ENCODE measurements at places on chromosomes 6 and 20. TPM values are rescaled to one million over a fixed set of nuclear protein-coding genes. Genes with fewer than 3 reads are reported as not detected.

GRCh38 chr6:111844921-111845320 lies 28.3 kb downstream of the FYN start:
- DNase-seq, result no peak

DNA sequence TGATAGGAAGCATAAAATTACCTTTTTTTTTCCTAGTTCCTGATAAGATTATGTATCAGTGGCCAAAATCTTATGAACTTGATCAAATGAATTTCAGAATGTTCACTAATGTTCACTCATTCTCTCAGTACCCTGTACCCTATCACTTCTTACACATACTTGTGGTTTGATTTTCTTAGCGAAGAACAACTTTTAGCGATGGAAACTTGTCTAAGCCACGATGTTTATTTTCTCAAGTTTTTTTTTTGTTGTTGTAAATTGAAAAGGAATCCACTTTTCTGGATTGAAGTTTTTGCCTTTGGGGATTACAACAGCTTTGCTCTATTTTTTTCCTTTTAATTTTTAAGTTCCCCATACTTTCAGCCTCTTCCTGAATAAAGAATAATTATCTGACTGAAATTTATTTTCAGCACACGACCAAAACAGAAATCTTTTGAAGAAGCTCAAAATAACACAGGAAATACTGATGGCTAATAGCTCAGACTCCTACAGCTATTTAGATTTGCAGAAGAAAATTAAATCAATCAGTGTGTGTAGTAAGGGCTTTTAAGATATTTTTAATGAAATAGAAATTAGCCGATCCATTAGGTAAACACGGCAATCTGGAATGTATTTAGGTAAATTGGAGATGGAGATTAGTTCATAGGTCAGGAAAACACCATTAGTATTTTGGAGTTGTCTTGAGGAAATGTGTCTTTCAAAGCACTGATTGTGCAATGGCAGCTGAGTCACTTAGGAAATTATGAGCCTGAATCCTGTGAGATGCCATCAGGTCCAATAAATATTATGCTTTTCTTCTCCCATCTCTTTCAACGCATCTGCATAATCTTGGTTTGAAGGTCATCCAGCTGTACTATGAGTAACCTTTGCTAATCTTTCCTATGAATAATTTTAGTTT lies 217.5 kb downstream of the GJA1 start:
- peak; percentile 34 for DNase-seq

The DSP gene
- polyA plus RNA-seq, result 78.1 TPM

GRCh38 chr6:85983032-85983659 lies 340.5 kb upstream of the SYNCRIP start:
- no peak for DNase-seq

DNA sequence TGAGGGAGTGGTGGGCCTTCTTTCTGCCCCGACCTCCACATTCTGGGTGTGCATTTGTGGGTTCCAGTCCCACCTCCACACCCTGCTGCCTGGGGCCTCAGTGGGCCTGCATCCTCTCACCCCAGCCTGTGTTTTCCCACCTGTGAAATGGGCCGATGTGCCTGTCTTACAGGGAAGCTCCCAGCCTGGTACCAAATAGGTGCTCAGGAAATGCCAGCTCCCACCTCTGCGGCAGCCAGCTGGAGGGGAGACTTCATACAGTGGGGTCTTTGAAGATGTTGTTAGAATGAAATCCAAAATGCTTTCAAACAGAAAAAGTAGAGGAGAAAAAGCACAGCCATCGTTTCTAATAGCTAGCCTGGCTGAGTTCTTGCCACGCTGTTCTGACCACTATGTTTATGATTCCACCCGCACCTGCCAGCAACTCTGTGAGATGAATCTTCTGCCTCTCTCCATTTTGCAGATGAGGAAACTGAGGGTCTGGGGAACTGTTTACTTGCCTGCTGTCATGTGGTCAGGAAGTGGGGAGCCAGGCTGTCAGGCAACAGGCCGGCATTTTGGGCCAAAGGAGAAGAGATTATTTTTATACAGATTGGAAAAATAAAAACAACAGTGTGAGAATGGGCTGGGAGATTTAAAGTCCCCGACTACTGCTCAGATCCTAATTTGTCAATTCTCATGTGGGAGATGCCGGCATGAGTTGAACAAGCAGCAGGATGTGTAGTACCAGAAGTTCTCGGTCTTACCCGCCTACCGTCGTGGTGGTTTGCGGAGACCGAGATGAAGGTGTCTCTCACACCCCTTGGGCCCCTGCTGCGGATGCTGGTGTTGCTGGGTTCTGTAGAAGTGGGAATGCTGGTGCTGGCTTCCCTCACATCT lies 4.6 kb downstream of the TMEM181 start:
- no peak for DNase-seq

The C6orf15 gene
- not detected for polyA plus RNA-seq

DNA sequence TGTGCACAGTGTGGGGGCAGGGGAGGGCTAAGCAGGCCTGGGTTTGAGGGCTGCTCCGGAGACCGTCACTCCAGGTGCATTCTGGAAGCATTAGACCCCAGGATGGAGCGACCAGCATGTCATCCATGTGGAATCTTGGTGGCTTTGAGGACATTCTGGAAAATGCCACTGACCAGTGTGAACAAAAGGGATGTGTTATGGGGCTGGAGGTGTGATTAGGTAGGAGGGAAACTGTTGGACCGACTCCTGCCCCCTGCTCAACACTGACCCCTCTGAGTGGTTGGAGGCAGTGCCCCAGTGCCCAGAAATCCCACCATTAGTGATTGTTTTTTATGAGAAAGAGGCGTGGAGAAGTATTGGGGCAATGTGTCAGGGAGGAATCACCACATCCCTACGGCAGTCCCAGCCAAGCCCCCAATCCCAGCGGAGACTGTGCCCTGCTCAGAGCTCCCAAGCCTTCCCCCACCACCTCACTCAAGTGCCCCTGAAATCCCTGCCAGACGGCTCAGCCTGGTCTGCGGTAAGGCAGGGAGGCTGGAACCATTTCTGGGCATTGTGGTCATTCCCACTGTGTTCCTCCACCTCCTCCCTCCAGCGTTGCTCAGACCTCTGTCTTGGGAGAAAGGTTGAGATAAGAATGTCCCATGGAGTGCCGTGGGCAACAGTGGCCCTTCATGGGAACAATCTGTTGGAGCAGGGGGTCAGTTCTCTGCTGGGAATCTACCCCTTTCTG lies 44.0 kb upstream of the TTPAL start:
- DNase-seq, result no peak

DNA sequence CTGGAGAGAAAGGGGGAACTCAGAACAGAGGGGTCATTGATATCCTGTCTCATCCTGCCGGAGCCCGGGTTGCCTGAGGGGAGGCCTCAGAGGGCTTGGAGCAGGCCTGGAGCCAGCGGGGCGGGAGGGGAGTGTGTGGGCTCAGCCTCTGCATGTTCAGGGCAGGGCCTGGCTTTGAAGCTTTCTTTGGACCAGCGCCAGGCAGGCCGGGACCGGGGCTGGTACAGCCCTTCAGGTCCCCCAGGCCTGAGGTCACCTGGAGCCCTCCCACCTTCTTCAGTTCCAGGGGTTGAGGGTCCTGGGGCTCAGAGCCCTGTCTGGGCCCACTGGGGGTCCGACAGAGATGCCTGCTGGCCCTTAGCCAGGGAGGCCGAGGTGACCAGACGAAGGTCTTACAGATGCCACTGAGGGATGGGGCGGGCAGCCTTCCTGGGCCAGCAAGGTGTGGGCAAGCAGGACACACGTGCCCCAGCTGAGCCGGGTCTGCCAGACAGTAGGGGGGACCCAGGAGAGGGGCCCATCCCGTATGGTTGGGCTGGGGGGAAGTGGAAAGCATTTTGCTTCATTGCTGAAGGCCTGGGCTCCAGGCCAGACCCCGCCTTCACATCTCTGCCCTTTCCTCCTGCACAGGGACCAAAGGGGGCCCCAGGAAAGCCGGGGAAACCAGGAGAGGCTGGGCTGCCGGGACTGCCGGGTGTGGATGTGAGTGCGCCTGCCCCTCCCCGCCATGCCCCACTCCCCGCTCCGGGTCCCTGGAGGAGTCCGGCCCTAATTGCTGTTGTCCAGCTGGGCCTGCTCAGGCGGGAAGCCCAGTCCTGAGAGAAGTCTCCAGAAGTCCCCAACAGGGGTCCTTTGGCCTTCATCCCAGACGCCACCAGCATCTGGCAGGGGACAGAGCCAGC lies 2.0 kb downstream of the COL9A3 start:
- peak; percentile 78 for DNase-seq

GRCh38 chr6:90425161-90425641 lies 128.6 kb upstream of the BACH2 start:
- DNase-seq, result no peak

DNA sequence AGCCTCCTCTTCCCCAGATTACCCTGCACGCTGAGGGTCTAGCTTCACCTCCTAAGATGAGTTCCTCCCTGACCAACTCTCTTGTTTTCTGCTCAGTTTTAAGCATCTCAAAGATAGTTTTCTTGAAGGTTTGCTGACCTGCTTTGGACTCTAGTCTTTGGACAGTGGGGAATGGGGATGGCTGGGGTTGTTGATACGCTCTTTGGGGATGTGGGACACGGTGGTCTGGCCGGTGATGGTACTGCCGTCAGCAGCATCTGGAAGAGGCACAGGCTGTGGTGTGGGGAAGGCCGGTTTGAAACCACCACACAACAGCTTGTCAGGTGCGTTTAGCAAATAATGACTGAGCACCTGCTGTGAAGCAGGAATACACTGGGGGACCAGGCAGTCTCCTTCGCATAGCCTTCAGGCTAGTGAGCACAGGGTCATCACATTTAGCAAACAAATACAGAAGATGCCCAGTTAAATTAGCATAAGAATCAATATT lies 94.1 kb downstream of the TMEM242 start:
- DNase-seq, result no peak
